ENCODE measurements at places on chromosomes 3 and 15.

DNA sequence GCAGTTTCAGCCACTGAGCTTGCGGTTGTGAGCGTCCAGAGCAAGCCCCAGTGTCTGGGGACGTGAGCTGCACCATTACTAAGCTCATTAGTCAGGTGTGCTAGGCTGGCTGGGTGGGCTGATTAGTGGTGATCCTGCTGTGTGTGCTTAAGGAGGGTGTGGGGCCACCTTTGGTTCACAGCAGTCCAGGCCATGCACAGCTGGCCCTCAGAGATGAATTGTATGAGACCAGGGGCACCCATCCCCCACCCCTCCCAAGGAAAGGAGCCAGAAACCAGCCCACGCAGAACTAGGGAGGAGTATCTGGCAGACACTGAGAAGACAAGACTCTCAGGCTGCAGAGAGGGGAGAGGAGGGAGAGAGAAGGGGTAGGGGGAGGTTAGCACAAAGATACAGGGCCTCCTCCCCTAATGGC lies 3.8 kb downstream of the TYRO3 start:
- DNase-seq, result no peak

DNA sequence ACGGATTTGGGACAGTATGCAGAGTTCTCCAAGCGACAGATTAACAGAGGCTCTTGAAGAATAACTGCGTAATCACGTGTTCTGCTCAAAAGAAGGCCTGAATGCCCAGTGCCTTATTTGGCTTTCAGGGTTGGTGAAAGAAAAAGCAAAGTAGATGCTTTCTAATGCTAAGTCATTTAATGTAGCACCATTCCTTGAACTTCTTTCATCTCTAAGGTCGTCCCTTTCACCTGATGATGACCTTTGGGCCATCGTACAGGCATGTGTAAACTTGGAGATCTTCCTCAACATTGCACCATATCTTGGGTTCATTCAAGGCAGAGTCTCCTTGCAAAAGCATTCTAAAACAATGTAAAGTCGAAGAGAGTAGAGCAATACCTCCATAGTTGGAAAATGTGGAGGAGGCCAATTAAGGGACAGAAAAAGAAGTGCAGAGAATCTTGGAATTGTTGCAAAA lies 48.9 kb downstream of the TMEM44 start:
- DNase-seq, result no peak

DNA sequence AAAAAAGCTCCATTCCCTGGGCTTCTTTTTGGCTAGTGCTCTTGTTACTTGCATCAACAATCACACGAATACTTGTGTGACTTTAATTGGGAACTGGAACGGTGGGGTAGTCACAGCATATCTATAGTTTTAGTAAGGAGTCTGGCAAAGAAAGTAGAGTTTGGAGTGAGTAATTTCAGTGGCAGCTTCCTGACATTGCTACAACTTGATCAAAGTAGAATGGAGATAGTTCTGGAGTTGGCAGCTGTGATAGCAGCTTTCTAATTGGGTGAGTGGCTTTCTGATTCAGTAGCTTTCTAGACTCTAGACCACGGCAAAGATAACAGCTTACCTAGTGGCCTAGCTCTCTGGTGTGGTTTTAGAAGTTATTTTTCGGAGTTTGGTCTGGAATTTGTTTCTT lies 475.0 kb downstream of the TUSC7 start:
- DNase-seq, result no peak

DNA sequence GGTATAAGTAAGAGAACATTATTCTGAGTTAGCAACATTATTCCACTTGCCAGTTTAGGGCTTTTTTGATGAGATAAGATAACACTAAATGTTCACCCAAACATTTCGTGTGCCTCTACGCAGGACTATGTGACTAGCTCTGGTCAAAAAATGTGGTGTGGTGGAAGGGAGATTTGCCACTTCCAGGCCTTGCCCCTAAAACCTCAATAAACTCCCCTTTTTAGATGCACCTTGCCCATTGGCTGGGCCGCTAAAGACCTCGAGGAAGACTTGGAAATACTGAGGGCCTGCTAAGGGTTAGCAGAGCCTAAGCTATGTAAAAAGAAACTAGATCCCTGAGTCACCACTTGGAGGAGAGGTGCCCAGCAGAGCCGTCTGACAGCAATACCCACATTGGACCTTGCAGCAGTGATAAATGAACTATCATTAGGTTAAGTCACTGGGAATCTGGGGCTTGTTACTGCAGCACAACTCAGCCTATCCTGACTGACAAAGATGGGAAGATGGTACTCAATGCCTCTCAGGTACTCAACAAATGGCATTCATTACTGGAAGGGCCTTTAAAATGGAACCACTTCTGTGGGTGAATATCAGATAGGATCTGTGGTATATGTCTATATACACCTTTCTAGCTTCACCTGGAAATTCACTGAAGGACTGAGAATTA lies 331.5 kb upstream of the TLE3 start:
- no peak for DNase-seq

DNA sequence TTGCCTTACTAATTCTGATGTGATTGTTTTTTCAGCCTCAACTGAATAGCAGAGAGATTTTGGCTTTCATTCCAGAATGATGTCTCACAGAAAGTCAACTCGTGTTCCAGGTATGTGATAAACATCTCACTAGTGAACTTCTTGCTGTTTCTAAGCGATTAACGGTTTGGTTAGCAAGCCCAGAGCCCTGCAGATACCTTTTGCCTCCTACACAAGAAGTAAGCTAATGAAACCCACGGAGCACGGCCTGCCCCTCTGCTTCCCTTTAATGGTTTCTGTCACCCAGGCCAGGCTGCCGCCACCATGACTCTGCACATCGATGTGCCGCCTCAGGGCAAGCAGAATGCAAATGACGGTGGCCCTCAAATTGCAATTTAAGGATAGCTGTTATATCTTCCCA lies 155.9 kb upstream of the ICE2 start:
- no peak for DNase-seq

DNA sequence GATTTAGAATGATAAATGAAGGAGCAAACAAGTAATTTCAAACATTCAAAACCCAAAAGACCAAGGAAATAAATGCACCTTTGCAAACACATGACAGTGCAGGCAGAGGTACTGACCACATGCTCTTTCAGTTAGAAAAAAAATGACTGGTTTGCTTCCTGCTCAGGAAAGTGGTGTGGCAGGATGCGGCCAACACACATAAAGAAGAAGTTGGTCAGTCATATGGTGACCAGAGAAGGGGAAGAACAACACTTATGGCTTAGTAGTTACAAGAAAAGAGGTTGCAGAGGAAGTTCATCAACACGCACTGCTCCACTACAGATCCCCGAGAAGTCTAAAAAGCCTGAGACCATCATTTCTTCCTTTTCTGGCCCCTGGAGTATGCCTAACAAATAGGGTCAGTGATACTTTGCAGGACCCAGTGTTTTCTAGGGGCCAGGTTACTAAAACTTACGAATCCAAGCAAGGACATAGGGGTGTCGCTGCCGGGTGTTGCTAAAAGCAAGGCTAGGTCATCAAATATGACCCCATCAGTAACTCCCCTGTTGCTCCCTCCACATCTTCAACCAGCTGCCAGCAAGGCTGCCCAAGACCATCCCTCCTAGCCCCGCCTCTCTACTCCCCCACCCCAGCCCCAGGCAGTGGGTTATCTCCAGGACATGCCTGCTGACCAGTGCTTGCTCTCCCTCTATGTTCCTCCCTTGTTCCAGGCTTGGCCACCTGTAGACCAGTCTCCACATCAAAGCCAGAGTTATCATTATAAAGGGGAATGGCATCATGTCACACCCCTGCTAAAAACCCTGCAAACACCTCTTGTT lies 11.2 kb downstream of the ATP8B4 start:
- DNase-seq, result no peak

DNA sequence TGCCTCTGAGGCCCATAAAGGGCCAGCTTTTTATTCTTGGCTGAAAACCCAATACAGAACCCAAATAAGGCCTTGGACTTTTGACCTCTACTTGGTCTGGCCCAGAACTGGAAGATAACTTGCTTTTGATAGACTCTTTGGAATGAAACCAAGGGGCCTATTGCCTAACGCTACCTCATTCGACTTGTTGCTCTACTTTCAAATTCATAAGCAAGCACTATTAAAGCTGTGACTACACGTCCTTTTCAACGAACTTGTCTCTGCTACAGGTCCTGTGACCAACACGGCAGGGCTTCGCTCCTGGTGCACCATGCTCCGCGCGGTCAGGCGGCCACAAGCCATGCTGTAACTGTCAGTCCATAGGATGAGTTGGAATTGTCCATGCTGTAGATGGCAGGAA lies 385.4 kb downstream of the MFSD1 start:
- DNase-seq, result no peak

GRCh38 chr15:92910451-92910850 lies 10.3 kb downstream of the CHD2 start:
- DNase-seq, result no peak

GRCh38 chr3:193704431-193704830 lies 111.4 kb downstream of the OPA1 start:
- no peak for DNase-seq

GRCh38 chr3:184609476-184610244 lies 48.1 kb downstream of the EPHB3 start:
- no peak for DNase-seq

- no peak for DNase-seq
Observed at GRCh38 chr3:67384016-67384415, 270.4 kb downstream of the SUCLG2 start.

GRCh38 chr15:48059791-48060190 lies 61.0 kb upstream of the SLC24A5 start:
- DNase-seq, result no peak

DNA sequence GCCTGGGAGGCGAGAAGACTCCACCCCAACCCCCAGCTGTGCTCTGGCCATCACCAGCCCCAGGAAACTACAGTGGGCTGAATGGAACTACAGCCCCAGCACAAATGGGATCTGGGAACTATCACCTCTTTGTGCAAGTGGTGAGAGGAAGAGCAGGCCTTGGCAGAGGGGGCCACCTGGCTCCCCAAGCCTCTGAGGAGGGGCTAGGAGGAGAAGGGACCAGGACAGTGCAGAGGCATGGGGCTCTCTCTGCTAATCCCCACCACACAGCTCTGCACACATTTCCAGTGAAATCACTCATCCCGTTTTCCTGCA lies 31.6 kb downstream of the KY start:
- no peak for DNase-seq

DNA sequence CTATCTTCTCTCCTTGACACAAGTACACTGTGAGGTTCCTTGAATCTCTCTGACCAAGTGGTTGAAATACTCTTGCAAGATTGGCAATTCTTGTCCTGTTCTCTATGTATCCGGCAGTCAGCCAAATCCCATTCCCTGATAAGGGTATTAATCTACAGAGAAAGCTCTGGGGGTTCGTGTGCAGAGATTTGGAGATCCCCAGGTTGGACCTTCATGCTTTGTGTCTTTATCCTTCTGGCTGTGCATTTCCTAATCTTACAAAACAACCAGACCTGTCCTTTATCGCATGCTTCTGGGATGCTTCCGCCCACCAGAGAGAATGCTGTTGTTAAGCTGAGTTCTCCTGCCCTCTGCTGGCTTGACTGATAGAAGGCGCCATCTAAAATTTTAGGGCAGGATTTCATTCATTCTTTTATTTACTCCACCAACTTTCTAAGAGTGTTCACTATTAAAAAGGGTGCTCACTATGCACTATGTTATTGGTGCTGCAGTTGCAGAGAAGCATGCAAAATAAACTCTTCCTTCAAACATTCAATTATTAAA lies 8.6 kb upstream of the SST start:
- DNase-seq, result no peak

DNA sequence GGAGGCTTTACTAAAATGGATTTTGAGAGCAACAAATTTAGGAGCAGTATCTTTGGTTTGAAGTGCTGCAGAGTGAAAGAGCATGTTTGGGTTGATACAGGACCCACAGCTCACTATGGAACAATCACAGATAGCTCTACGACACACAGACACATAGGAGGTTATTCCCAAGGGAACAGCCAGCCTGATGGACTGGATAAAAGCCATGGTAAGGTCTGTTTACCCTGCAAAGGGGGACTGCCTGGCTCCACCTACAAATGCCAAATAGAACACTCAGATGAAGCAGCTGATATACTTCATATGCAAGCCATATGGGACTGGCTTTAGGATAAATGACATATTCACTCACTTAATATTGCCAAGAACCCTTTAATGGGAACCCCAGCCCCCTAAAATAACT lies 75.4 kb downstream of the CDC25A start:
- DNase-seq, result no peak

- no peak for DNase-seq
Observed at GRCh38 chr15:35444557-35445204, 101.3 kb downstream of the DPH6 start.

GRCh38 chr3:196788528-196788927 lies 48.9 kb downstream of the PAK2 start:
- DNase-seq, result no peak

DNA sequence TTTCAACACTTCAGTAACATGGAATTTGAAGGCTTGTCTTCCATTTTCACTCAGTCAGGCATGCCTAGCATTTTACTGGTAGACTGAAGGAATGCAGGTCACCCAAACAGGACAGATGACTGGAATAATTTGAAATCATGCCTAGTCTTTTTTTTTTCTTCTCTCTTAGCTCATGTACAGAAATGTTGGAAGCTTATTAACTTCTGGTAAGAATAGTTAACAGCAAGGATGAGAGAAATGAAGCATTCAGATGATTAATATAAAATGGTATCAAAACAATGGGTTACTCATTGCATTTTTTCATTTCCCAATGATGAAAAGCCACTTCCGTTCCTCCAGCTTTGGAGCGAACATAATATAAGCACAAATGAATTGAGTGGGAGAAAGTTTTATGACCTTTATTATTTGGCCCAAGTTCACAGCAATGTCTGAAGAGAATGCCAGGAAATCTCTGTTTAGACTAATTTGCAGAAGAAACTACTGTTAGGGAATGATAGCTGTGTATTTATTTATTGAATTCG lies 431.6 kb upstream of the RASGRP1 start:
- DNase-seq, result no peak

DNA sequence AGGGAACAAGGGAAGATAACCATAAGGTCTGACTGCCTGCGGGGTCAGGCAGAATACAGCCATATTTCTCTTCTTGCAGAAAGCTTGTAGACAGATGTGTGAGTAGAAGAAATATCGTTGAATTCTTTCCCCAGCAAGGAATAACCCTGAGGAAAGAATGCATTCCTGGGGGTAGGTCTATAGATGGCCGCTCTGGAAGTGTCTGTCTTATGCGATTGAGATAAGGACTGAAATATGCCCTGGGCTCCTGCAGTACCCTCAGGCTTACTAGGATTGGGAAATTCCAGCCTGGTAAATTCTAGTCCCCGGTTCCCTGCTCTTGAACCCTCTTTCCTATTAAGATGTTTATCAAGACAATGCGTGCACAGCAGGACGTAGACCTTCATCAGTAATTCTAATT lies 15.8 kb upstream of the SST start:
- no peak for DNase-seq

DNA sequence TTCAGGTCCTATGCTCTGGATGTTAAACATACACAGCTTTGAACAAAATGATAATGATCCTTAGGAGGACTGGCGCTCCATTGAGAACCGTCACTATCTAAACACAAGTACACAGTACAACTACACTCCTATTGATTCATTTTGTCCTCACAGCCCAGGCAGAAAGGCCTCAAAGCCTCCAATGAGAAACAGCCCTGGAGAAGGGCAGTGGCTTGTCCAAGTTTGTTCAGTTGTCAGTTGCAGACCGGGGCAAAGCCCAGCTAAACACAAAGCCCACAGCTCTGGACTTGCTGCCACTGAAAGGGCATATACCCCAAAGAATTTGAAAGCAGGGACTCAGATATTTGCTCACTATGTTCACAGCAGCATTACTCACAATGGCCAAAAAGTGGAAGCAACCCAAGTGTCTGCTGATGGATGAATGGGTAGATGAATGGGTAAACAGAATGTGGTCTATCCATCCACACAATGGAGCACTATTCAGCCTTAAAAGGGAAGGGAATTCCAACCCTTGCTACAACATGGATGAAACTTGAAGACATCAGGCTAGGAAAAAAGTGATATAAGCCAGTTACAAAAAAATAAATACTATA lies 34.7 kb downstream of the NUP210 start:
- no peak for DNase-seq
